ENCODE measurements at places on chromosomes 4 and X. TPM values are rescaled to one million over a fixed set of nuclear protein-coding genes. Genes with fewer than 3 reads are reported as not detected.

SMAD1 gene
- 3.1 TPM for total RNA-seq

DNA sequence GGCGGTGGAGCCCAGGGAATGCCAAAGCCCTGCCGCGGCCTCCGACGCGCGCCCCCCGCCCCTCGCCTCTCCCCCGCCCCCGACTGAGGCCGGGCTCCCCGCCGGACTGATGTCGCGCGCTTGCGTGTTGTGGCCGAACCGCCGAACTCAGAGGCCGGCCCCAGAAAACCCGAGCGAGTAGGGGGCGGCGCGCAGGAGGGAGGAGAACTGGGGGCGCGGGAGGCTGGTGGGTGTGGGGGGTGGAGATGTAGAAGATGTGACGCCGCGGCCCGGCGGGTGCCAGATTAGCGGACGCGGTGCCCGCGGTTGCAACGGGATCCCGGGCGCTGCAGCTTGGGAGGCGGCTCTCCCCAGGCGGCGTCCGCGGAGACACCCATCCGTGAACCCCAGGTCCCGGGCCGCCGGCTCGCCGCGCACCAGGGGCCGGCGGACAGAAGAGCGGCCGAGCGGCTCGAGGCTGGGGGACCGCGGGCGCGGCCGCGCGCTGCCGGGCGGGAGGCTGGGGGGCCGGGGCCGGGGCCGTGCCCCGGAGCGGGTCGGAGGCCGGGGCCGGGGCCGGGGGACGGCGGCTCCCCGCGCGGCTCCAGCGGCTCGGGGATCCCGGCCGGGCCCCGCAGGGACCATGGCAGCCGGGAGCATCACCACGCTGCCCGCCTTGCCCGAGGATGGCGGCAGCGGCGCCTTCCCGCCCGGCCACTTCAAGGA, at the start of gene FGF2:
Gene FGF2 (plus strand): TSS at position 279 of the 705 bp plus-strand sequence. CDS start 344 bp downstream, at position 623.
- H3K4me3 ChIP-seq, result peak within 1 kb of the TSS; percentile 78
- DNase-seq, result peak; percentile 17
- H3K4me1 ChIP-seq, result peaks cover 34% of the 10 kb centered on the region
- peak within 1 kb of the TSS; percentile 64 for H3K27ac ChIP-seq
- H3K36me3 ChIP-seq, result no peaks in the 10 kb centered on the region
- peaks cover 37% of the 10 kb centered on the region for H3K27me3 ChIP-seq

ASMT gene
- not detected for total RNA-seq

- no peak overlapping the region for H3K4me3 ChIP-seq
- H3K4me1 ChIP-seq, result no peaks in the 10 kb centered on the region
- peaks cover 16% of the 10 kb centered on the region for H3K36me3 ChIP-seq
- no peak for DNase-seq
Observed at GRCh38 chr4:102715057-102715456, 45.7 kb downstream of the MANBA start.

DNA sequence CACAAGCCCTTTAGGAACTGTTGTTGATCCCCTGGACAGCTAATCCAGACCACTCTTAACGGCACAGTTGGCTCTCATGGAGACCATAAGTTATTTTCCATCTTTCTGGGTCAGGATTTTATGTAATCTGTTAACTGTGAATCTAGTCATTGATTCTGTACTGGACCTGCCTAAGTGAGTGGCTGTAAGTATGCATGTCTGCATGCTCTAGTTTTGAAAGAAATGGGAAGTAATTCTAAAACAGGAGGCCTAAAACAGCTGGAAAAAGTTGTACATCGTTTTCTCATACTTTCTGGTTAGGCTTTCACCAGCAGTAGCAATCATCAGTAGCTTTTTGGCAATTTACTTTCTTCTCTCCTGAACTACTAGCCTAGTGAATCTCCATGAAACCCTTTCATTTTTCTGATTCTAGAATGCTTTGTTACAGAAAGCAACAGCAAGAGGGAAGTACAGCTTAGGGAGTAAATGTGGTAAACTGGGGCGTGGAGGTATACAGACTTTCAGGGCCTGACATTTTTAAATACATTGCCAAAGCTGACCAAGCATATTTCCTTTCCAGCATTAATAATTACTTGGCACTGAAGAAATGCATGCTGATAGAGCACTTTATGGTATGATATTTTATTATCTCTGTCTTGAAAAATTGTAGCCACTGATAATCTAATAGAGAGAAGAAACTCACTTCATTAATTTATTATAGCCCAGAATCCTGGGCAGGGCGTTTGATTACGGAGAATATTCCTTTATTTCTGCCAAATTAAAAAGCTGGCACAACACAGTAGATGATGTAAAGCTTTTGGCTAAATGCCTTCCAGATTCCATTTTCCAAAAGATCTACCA, 202.7 kb downstream of the BANK1 start:
- H3K27ac ChIP-seq, result no peak overlapping the region
- H3K4me3 ChIP-seq, result no peak overlapping the region
- peaks cover 8% of the 10 kb centered on the region for H3K27me3 ChIP-seq
- no peaks in the 10 kb centered on the region for H3K4me1 ChIP-seq
- H3K36me3 ChIP-seq, result no peaks in the 10 kb centered on the region
- no peak for DNase-seq

DNA sequence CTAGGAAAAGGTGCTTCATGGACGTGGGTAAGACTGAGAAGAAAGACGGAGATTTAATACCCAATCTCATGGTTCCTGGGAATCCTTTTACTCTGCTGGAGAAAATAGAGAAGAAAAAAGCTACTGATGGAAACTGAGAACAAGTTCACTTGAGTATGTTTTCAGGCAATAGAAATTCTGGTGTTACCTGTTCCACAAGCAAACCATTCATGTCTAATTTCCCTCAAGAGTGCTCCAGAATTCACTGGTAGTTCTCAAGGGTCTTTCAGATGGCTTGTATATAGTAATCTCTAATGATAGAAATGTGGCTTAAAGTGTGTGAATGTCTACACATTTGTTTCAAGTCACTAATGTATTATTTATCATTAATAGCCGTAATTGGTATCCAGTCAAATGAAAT, 22.5 kb downstream of the SETD7 start:
- H3K27me3 ChIP-seq, result no peaks in the 10 kb centered on the region
- no peak overlapping the region for H3K27ac ChIP-seq
- no peaks in the 10 kb centered on the region for H3K4me1 ChIP-seq
- H3K36me3 ChIP-seq, result peaks cover 4% of the 10 kb centered on the region
- DNase-seq, result no peak

DNA sequence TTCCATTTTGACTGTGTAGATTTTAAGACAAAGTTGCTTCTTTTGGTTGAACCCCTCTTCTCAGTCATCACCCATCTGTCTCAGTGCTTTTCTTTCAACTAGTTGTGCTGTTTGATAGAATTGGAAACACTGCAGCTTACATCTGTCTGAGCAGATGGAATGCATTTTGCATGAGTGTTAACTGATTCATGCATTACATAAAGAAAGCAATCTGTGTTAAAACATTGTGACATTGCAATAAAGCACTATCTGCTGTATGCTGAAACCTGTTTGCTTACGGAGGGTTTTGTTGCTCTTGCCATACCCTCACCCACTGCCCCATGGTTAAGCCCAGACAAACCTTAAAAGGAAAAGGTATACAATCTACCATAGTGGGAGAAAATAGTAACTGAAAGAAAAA, 47.4 kb downstream of the NRK start:
- no peaks in the 10 kb centered on the region for H3K36me3 ChIP-seq
- DNase-seq, result no peak
- H3K27ac ChIP-seq, result no peak overlapping the region
- H3K4me3 ChIP-seq, result no peak overlapping the region
- H3K27me3 ChIP-seq, result no peaks in the 10 kb centered on the region

GRCh38 chr4:81571105-81571504, 99.4 kb upstream of the RASGEF1B start:
- no peak overlapping the region for H3K4me3 ChIP-seq
- no peaks in the 10 kb centered on the region for H3K4me1 ChIP-seq
- H3K27me3 ChIP-seq, result no peaks in the 10 kb centered on the region
- H3K27ac ChIP-seq, result no peak overlapping the region
- no peaks in the 10 kb centered on the region for H3K36me3 ChIP-seq

DNA sequence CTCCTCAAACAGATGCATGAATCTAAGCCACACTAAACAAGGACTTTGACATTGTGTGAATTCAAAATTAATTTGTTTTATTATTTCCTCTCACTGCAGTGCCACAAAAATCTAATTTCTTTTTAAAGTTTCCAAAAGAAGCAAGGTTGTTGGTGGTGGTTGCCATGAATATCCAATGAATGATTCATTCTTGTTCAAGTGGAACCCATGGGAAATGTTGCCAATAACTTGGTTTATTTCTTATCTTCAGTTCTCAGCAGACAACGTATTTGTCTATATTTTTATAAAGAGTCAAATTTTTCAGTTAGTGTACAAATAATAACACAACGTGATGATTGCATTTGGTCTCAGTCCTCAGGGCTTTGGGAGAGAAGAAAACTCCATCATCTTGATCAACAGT, 309.4 kb upstream of the NOCT start:
- DNase-seq, result no peak
- H3K27ac ChIP-seq, result no peak overlapping the region
- H3K27me3 ChIP-seq, result peaks cover 2% of the 10 kb centered on the region
- no peaks in the 10 kb centered on the region for H3K4me1 ChIP-seq
- no peaks in the 10 kb centered on the region for H3K36me3 ChIP-seq
- H3K4me3 ChIP-seq, result no peak overlapping the region

DNA sequence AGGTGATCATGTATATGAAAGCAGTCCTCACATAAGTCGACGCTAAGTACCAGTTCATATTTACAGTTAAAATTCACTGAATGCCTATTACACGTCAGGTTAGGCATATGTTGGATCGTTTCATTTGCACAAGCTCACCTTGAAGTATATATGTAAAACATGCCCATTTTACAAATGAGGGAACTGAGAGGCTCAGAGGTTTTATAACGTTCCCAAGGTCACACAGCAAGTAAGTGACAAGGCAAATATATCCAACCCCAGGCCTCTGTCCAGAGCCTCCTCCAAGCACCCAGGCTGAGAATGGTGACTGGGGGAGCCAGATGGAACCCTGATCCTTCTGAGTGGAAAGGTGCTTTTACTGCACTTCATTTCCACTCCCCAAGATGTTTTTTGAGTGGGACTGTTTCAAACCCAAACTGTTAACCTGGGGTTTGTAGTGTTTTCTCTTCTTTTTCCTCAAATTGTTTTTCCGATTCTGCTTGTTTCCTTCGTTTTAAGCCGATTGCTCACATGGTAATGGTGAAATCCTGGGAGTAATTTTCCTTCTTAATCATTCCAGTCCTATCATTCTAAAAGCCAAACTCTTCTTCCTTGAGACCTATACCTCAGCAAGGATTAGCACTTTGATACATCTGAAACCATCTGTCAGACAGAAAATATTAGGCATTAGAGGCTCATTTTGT, 791 bp downstream of the SMIM20 start:
- peaks cover 24% of the 10 kb centered on the region for H3K4me1 ChIP-seq
- peak overlapping the region; percentile 94 for H3K4me3 ChIP-seq
- DNase-seq, result no peak
- H3K36me3 ChIP-seq, result peaks cover 7% of the 10 kb centered on the region
- H3K27me3 ChIP-seq, result peaks cover 5% of the 10 kb centered on the region

GABRG1 gene
- not detected for total RNA-seq

GRCh38 chr4:83316459-83317165, 18.0 kb downstream of the HPSE start:
- no peak overlapping the region for H3K27ac ChIP-seq
- no peak overlapping the region for H3K4me3 ChIP-seq
- peaks cover 28% of the 10 kb centered on the region for H3K36me3 ChIP-seq
- peaks cover 7% of the 10 kb centered on the region for H3K4me1 ChIP-seq
- H3K27me3 ChIP-seq, result no peaks in the 10 kb centered on the region
- DNase-seq, result no peak

- H3K4me3 ChIP-seq, result no peak overlapping the region
- H3K27ac ChIP-seq, result no peak overlapping the region
- no peaks in the 10 kb centered on the region for H3K36me3 ChIP-seq
- peaks cover 1% of the 10 kb centered on the region for H3K27me3 ChIP-seq
- no peaks in the 10 kb centered on the region for H3K4me1 ChIP-seq
Observed at GRCh38 chr4:13670456-13671160, 43.1 kb upstream of the BOD1L1 start.

DNA sequence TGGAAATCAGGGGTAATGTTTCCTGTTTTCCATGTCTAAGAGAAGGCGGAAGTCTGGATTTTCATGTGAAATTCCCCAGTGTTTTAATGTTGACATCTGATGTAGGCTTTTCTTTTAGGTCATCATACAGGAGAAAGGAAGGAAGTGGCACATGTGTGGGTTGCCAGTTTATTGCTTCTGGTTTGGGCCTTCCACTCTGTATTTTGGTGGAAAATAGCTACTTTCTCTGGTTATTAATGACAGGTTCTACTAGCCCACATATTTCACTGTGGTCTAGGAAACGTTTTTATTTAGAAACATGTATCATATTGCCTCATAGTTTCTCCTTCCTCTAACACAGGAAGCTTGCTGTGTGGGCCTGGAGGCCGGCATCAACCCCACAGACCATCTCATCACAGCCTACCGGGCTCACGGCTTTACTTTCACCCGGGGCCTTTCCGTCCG, 7.2 kb downstream of the PDHA1 start:
- peak overlapping the region; percentile 78 for H3K27ac ChIP-seq
- H3K4me3 ChIP-seq, result peak overlapping the region; percentile 15
- peaks cover 20% of the 10 kb centered on the region for H3K4me1 ChIP-seq
- H3K36me3 ChIP-seq, result peaks cover 32% of the 10 kb centered on the region

- H3K27ac ChIP-seq, result no peak overlapping the region
- no peak for DNase-seq
- no peaks in the 10 kb centered on the region for H3K4me1 ChIP-seq
- peaks cover 3% of the 10 kb centered on the region for H3K36me3 ChIP-seq
- no peaks in the 10 kb centered on the region for H3K27me3 ChIP-seq
- H3K4me3 ChIP-seq, result no peak overlapping the region
Observed at GRCh38 chr4:159271856-159272255, 169.0 kb downstream of the RAPGEF2 start.

GRCh38 chrX:47093248-47093647, 15.0 kb downstream of the RGN start:
- no peak overlapping the region for H3K27ac ChIP-seq
- no peak for DNase-seq
- no peaks in the 10 kb centered on the region for H3K36me3 ChIP-seq
- peaks cover 2% of the 10 kb centered on the region for H3K27me3 ChIP-seq
- no peaks in the 10 kb centered on the region for H3K4me1 ChIP-seq

PF4V1 gene
- total RNA-seq, result not detected

- no peaks in the 10 kb centered on the region for H3K36me3 ChIP-seq
- no peaks in the 10 kb centered on the region for H3K4me1 ChIP-seq
- no peaks in the 10 kb centered on the region for H3K27me3 ChIP-seq
- DNase-seq, result no peak
- H3K4me3 ChIP-seq, result no peak overlapping the region
Observed at GRCh38 chr4:179817317-179817716, 2375.1 kb upstream of the AGA start.

Measured in activated T-helper 1 cell treated with anti-CD3 and anti-CD28 coated beads, Interleukin-12 subunit alpha, Interleukin-12 subunit beta, Interleukin-2, Interleukin-4 antibody, amounts not matched to agents 30 ng/mL and 10 ng/mL and 1 ng/mL, durations not matched to agents 14 hours and 24 hours and 36 hours (primary cell).